Stomach (tissue), 19 donors: ENCODE measurements at places on chromosomes 5 and 9. TPM values are rescaled to one million over a fixed set of nuclear protein-coding genes. Genes with fewer than 3 reads are reported as not detected.

DNA sequence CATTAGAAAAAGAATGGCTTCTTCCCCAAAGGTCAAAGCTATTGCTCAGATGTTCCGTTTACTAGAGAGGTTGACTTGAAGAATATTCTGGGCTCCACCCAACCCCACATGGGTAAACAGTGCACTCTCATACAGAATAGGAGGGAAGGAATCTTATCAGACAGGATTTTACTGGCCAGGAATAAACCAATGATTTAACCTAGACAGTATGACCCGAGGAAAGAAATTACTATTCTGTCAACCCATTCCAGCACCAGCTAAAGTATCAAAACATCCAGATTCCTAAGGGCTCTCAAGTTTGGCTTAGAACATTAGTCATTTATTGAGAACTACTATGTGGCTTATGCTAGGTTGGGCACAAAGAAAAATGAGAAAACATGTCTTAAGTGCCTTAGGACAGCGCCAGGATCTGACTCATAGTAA is 493.6 kb upstream of the KLF4 start:
- H3K27ac ChIP-seq: peak overlapping the region; percentile 5
- DNase-seq: no peak
- no peaks in the 10 kb centered on the region for H3K27me3 ChIP-seq

DNA sequence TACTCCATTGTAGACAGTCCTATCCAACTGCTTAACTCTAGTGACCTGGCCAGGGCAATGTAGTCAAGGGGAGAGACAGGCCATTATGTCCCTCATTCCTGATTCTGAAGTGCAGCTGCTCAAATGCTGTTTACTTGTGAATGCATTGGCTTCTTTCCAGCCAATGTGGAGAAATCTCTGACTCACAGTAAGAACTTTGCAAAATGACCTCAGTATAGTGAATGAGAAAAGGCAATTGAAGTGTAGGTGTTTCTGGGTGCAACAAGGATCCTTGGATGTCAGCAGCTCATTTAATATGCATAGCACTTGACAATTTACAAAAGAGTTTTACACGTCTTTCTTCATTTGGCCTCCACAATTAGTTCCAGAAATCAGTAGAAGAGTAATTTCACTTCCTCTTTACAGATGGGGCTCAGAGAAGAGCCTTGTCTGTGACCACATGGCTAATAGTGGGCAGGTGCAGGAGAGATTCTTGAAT is 367.2 kb downstream of the OSTF1 start:
- no peak overlapping the region for H3K4me3 ChIP-seq
- H3K27me3 ChIP-seq: no peaks in the 10 kb centered on the region
- H3K27ac ChIP-seq: no peak overlapping the region
- no peak for DNase-seq
- H3K4me1 ChIP-seq: peaks cover 9% of the 10 kb centered on the region

- H3K27ac ChIP-seq: no peak overlapping the region
- H3K4me1 ChIP-seq: no peaks in the 10 kb centered on the region
- DNase-seq: peak; percentile 74
These were observed 539.5 kb downstream of the EBF1 start for GRCh38 chr5:158560170-158560569.

The GABRA6 gene
- not detected for total RNA-seq

GRCh38 chr9:14846871-14847311 is 63.3 kb downstream of the FREM1 start:
- no peak overlapping the region for H3K27ac ChIP-seq
- peak; percentile 70 for DNase-seq
- no peaks in the 10 kb centered on the region for H3K27me3 ChIP-seq
- H3K4me1 ChIP-seq: no peaks in the 10 kb centered on the region

GRCh38 chr9:107093365-107094060 is 189.6 kb upstream of the RAD23B start:
- no peak for DNase-seq
- H3K27ac ChIP-seq: no peak overlapping the region

- DNase-seq: peak; percentile 51
- H3K4me1 ChIP-seq: peaks cover 8% of the 10 kb centered on the region
- H3K36me3 ChIP-seq: no peaks in the 10 kb centered on the region
- H3K4me3 ChIP-seq: no peak overlapping the region
- peaks cover 73% of the 10 kb centered on the region for H3K27me3 ChIP-seq
These were observed 49.7 kb downstream of the OLFM1 start for GRCh38 chr9:135136991-135137832.

DNA sequence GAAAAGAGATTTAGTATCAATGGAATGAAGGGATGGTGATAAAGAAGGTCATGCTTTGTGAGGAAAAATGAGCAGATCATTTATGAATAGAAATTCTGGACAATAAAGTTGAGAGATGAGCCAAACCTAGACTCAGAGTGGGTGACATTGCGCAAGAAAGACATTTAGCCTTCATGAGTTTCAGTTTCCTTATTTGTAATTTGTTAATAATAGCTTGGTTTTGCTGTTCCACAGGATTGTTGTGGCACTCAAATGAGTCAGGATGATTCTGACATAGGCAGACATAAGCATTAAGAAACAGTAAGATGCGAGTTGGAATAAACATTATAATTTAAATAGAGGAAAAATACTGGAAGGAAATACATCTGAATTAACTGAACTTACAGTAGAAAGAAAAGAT is 34.8 kb downstream of the ITGA2 start:
- no peak for DNase-seq
- no peaks in the 10 kb centered on the region for H3K36me3 ChIP-seq
- no peak overlapping the region for H3K27ac ChIP-seq
- no peak overlapping the region for H3K4me3 ChIP-seq
- H3K27me3 ChIP-seq: no peaks in the 10 kb centered on the region
- peaks cover 10% of the 10 kb centered on the region for H3K4me1 ChIP-seq

The KIAA0825 gene
- 5.8 TPM for total RNA-seq

The CARTPT gene
- total RNA-seq: not detected

The ROPN1L gene
- total RNA-seq: not detected

DNA sequence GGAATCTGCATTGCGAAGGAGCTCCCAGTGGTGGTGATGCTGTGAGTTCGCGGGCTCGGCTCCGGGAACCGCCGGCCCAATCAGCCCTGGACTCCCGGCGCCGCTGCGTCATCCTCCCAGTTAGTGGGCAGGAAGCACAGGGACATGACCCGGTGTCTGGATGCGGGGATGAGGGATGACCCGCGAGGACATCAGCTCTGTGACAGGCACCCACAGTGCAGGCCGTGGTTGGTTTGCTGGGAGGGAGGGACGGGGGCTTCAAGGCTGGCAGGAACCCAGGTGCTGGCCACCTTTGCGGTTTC is 996 bp downstream of the NXNL2 start:
- DNase-seq: no peak
- H3K4me1 ChIP-seq: peaks cover 43% of the 10 kb centered on the region
- no peaks in the 10 kb centered on the region for H3K36me3 ChIP-seq

DNA sequence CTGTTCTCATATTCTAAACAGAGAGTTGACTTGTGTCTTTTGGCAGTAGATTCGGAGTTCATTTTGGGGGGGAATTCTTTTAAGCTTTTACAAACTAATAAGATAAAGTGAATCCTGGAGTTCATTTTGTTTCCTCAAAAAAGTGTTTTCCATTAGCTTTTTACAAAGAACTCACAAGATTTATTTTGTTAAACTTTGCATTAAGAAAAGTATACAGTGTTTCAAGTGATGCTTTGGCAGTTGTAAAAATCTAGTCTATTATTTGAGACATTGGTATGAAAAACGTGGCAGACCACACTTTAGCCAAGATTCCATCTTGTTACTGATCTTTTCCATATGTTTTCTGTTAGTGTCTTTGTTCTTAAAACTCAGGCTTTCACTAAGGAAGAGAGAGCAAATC is 1.2 kb upstream of the OMD start:
- H3K36me3 ChIP-seq: no peaks in the 10 kb centered on the region
- H3K27ac ChIP-seq: peak overlapping the region; percentile 36
- no peaks in the 10 kb centered on the region for H3K4me1 ChIP-seq
- no peak for DNase-seq
- H3K27me3 ChIP-seq: no peaks in the 10 kb centered on the region

The NMUR2 gene
- total RNA-seq: not detected

- no peaks in the 10 kb centered on the region for H3K27me3 ChIP-seq
- H3K36me3 ChIP-seq: no peaks in the 10 kb centered on the region
- H3K27ac ChIP-seq: no peak overlapping the region
- no peak overlapping the region for H3K4me3 ChIP-seq
- DNase-seq: no peak
- H3K4me1 ChIP-seq: no peaks in the 10 kb centered on the region
These were observed 95.7 kb downstream of the ATPSCKMT start for GRCh38 chr5:10153808-10154537.

- no peak overlapping the region for H3K4me3 ChIP-seq
- no peak for DNase-seq
- H3K36me3 ChIP-seq: peaks cover 30% of the 10 kb centered on the region
- no peaks in the 10 kb centered on the region for H3K27me3 ChIP-seq
- no peaks in the 10 kb centered on the region for H3K4me1 ChIP-seq
These were observed 53.7 kb downstream of the RICTOR start for GRCh38 chr5:39020458-39020857.

The PCDHGC3 gene
- total RNA-seq: 20.0 TPM

The CYSRT1 gene
- not detected for total RNA-seq

- no peak for DNase-seq
- no peak overlapping the region for H3K4me3 ChIP-seq
- peaks cover 20% of the 10 kb centered on the region for H3K4me1 ChIP-seq
- no peaks in the 10 kb centered on the region for H3K27me3 ChIP-seq
- H3K36me3 ChIP-seq: no peaks in the 10 kb centered on the region
These were observed 178.3 kb downstream of the DEPDC1B start for GRCh38 chr5:60521376-60522291.

The PHYHD1 gene
- 13.8 TPM for total RNA-seq

- no peaks in the 10 kb centered on the region for H3K27me3 ChIP-seq
- no peak overlapping the region for H3K27ac ChIP-seq
- H3K4me1 ChIP-seq: no peaks in the 10 kb centered on the region
- no peak for DNase-seq
- H3K36me3 ChIP-seq: no peaks in the 10 kb centered on the region
These were observed 28.7 kb upstream of the TIMD4 start for GRCh38 chr5:156991714-156992113.

The NTNG2 gene
- 7.6 TPM for total RNA-seq

The ADAMTS12 gene
- total RNA-seq: 17.1 TPM
